ENCODE measurements at places on chromosomes 1 and 21.

GRCh38 chr1:7505771-7506453, 265.2 kb upstream of the VAMP3 start:
- DNase-seq: no peak

GRCh38 chr1:44924835-44925464, 61.4 kb downstream of the EIF2B3 start:
- DNase-seq: no peak

DNA sequence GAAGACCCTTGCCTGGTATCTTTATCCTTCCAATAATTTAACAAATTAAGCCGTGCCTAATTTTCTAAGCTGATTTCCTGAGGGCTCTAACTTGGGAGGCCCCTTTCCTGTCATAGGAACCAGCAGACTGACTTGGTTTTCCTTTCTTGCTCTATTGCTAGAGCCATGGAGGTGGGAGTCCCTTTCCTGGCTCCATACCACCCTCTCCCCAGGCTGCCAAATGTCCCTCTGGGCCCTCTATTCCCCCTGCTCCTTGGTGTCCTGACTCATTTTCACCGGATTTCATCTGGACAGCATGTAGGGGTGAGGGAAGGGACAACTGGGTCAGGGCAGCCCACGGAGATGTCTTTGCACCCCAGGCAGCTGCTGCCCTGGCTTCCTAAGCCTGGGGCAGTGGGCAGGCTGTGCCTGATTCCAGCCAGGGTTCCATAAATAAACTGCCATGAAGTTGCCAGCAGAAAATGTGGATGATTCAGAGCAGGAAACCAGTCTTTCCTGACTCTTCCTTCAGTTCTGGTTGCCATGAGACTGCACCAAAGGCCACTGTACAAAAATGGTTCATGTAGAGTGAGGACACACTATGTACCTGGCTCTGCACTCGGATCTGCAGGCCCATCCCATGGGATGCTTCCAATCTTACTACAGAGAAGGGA, 38.0 kb upstream of the SERBP1 start:
- DNase-seq: no peak

DNA sequence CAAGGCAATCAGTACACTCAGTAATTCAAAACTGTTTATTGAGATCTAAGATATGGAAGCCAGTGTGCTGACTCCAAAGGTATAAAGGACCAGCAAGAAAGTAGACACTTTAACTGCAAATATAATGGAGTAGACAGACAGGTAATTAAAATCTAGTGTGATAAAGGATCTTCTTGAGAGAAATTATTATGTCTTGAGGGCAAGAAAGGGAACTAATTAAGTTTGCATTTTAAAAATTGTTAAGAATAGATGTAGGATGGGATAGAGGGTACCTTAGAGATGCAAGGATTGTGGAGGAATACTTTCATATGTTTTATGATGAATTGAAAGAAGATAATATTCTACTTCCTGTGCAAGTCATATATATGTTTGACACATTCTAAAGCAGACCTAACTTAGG, 825.3 kb downstream of the LTN1 start:
- no peak for DNase-seq

GRCh38 chr1:162663589-162664106, 31.4 kb downstream of the DDR2 start:
- no peak for DNase-seq

- no peak for DNase-seq
Measured at GRCh38 chr1:115118611-115119010, 29.3 kb upstream of the TSPAN2 start.

DNA sequence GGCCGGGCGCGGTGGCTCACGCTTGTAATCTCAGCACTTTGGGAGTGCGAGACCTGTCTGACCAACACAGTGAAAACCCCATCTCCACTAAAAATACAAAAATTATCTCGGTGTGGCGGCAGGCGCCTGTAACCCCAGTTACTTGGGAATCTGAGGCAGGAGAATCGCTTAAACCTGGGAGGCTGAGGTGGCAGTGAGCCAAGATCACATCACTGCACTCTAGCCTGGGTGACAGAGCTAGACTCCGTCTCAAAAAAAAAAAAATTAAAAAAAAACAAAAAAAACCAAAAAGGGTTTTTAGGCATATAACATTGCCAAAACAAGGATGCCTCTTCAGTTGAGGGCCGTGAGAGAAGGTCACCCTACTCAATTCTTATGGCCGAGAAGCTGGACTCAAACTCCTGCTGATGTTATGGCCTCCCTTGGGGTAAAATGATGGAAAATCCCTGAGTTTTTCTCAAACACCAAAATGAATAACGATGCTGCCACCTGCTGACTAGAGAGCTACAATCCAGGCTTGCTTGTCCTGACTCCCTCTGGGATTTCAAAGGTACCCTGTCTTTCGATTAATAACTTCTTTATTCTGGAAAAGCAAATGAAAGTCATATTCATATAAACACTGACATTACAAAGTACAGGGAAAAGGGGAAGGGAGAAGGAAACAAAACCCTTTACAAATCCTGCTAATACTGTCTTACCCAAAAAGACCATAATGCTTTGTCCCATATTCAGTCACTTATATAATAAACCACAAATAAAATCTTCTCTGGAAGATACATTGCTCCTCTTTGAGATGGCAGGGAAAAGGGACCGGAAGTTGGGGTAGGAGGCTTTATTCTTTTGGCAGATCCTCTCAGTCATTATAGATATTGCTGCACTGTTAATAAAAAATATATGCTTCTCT, 10.7 kb downstream of the RAB42 start:
- peak; percentile 46 for DNase-seq

DNA sequence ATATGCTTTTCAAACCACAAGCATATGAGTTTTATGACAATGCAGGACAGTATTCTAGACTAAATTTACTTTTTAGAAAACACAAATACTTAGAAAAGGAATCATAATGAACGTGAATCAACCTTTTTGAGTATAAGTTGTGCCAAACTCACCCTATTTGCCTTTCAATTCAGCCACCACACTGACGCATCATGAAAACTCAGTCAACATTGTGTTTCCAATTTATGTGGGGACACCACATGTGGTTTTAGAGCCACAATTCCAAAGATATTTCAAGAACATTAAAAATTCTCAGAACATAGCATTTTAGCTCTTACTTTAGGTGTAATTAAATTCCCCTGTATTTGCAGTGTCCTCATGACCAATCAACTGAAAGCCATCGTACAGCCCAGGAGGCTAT, 118.8 kb downstream of the PTBP2 start:
- DNase-seq: no peak

DNA sequence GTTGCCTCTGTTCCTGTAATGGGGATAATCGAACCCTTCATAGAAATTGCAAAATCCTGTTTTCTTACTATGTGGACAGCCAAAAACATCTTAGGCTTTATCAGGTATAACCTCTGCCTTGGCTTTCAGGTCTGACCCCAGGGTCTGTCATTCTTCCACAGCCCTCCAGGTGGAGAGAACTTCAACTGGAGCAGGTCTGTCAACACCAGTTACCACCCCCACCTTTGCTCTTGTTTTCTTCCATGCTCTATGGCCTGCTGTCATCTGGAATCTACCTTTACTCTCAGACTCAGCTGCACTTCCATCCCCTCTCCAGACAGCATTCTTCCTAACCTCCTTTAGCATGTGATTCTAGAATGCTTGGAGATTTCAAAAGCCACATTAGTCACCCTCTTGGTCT, 10.4 kb upstream of the GJA9 start:
- no peak for DNase-seq

GRCh38 chr1:178093494-178093950, 382 bp upstream of the RASAL2 start:
- peak; percentile 82 for DNase-seq

- peak; percentile 69 for DNase-seq
Measured at GRCh38 chr1:91404151-91405012, at the start of gene HFM1. HFM1 (minus strand) TSS chr1:91404837; CDS start chr1:91401082, 3,755 bp downstream.

DNA sequence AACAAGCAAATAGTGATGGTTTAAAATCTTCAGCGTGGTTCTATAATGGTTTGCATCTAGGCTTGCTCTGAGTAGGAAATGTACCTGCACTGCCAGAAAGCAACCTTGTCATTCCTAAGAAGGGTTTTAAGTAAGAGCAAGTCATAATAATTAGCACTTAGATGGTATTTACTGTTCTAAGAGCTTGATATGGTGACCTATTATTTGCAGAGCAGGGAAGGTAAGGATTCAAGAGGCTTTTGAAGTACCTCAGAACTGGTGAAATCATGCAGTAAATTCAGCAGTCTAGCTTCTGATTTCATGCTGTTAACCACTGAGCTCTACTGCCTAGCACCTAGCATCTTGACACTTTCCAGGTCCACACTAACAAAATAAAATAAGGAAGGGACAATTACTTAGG, 23.7 kb downstream of the ATP1A1 start:
- DNase-seq: no peak

DNA sequence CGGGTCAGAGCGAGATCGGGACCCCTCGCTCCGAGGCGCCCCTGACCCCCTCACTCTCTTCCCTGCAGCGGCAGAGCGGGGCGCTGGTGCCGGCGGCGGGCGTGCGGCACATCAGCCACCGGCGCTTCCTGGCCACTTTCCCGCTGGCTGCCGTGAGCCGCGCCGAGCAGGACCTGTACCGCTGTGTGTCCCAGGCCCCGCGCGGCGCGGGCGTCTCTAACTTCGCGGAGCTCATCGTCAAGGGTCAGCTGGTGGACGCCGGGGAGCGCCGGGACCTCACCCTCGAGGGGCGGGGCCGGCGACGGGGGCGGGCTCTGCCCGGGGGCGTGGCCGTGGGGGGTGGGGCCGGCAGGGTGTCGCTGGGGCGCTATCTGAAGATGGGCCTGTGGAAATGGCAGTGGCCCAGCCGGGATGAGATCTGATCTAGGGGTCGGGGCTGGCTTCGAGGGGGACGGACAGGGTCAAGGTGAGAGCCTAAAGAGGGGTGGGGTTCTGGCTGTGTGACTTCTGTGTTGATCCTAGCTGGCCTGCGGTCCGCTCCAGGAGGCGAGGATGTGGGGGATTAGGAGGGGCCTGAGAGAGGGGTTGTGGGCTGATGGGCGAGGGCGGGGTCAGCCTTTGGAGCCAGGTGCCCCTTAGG, 23.6 kb downstream of the PTPRU start:
- DNase-seq: no peak

DNA sequence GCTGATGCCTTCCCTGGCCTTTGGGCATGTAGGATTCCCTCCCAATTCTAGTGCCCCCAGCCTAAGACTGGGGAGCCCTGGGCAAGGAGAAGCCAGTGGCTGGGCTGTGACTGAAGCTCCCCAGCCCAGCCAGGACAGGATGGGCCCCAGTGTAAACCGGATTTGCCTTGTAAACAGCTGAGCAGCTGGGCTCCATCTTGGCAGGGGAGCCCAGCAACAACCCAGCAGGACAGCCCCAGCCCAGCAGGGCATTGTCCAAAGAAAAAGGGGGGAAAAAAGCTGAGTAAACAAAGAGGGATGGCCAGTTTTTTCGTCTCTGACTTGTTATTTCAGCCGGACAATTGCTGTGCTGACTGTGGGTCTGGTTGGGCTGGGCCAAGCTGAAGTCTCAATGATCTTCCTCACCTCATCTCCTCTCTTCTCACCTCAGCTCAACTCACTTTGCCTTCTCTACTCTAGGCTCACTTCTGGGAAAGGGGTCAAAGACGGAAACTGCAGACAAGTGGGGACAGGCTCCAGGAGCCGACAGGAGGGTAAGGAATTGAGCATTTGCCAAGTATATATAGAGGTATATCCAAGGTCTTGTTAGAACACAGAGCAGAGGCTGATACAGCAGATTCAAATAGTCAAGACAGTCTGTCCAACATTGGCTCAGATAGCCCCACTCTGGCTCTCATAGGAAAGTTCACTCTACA, 97.7 kb downstream of the TMEM53 start:
- DNase-seq: no peak

- no peak for DNase-seq
Measured at GRCh38 chr21:42818328-42818749, 61.0 kb downstream of the WDR4 start.

DNA sequence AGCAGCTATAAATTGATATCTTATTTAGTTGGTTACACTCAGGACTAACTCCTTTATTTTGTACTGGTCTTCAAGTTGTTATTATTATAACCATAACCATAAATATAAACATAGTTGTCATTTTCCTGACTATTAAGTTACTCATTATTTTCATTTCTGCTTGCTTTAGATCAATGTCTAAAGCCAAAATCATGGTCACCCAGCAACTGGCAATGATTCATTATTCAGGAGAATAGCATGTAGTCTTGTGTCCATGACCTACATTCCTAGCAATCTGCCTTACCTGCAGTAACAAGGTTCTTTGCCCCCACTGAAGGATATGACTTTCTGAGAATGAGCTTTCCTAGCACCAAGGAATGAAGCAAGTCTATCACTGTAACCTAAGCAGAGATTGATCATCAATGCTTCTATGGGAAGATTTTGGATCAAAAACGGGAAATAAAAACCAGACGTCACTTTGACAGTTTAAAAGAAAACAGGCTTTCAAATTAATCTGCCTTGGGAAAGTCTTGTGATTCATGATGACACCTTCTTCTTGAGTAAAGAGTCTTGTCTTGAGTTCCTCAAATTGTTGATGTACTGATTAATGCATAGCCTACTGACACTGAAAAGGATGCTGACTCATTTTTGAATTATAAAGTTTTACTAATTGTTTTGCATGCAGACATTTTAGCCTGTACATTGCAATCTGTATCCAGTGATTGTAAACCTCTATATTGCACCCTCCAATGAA, 203.3 kb upstream of the IVNS1ABP start:
- no peak for DNase-seq

DNA sequence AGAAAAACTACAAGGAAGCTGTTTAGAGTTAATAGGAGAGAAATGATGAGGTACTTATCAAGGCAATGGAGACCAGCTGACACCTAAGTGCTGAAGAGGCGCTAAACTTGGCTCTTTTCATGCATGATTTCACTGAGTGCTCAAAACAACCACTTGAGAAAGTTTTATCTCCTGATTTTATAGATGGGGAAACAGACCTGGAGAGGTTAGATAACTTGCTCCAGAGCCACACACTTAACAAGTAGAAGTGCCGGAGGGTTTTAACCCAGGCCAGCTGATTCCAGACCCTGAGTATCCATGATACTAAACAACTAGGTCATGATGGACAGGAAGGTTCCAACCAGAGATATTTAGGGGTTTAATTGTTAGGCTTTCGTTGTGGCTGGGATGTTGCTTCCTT, 25.9 kb downstream of the UBE2U start:
- no peak for DNase-seq

- no peak for DNase-seq
Measured at GRCh38 chr1:17023102-17023501, 11.4 kb upstream of the ATP13A2 start.

DNA sequence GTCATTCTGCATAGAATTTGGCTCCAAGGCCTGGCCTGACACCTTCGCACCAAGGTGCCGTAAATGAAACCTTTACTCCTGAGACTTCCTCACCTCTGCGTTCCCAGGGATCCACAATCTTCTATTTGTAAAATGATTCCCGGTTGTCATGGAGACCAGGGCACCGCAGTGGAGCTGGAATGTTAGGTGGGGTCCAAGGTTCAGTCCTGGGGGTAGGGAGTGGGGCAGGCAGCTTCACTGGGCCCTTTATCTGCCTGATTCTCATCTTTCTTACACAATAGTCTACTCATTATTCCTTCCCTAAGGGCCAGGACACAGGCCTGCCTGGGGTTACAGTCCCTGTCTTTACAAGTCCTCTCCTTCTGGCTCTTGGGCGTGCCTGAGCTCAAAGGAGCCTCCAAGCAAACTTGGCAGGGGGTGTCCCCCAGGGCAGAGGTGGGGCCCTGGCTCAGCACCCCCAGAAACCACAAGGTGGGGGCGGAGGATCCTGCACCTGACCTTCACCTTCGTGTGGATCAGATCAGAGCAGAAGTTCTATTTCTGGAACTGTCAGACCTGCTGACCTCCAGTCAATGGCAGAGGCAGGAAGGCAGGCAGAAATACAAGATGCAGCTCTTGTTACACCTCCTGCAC, 51.1 kb downstream of the RIPK4 start:
- no peak for DNase-seq

GRCh38 chr1:90925928-90926869, 95.6 kb downstream of the ZNF644 start:
- DNase-seq: no peak

GRCh38 chr1:100400404-100400803, 48.1 kb downstream of the CDC14A start:
- DNase-seq: peak; percentile 2
